Ascending aorta (tissue), 2 donors: ENCODE measurements at places on chromosomes 12 and 14. TPM values are rescaled to one million over a fixed set of nuclear protein-coding genes. Genes with fewer than 3 reads are reported as not detected.
A peak's percentile ranks its signal among the peaks of the same experiment; 100 is the strongest.

The NRL gene
- not detected for total RNA-seq

The NT5DC3 gene
- total RNA-seq = 6.6 TPM

The AJUBA gene
- total RNA-seq = 11.6 TPM

DNA sequence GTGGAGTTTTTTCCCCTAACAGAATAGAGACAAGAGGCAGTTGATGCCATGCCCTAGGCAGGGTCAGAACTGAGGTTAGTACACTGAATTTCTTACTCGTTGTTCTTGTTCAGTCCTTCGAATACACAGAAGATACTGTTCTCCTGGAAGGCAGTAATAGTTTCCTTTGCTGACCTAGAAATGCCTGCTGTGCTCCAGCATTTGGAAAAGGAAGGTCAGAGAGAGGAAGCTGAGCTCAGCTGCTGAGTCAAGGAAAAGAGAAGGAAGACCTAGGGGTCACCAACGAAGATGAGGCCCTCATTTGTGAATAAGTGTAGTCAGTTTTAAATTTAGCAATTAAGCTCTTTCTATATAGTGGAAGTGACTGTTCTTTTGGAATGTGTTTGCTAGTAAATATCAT is 100.1 kb downstream of the CRADD start:
- no peaks in the 10 kb centered on the region for H3K36me3 ChIP-seq
- no peaks in the 10 kb centered on the region for H3K27me3 ChIP-seq
- peak overlapping the region; percentile 13 for H3K4me3 ChIP-seq
- DNase-seq = no peak

DNA sequence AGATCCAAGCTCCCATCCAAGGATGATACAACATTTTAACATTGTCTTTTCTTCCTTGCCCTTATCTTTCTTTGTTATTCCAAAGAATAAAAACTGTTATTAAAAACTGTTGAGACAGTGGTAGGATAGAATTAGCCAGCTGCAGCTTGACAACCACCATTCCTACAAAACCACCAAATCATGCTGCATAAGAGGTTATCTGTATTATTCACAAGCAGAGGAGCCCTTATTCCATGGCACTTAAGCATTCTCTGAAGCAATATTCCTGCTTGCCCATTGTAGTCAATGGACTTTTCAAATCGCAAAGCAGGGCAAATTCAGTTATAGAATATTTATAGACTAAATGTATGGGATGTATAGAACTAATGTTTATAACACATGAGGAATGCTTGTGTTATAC is 3.4 kb downstream of the ABCD2 start:
- peaks cover 3% of the 10 kb centered on the region for H3K4me1 ChIP-seq
- DNase-seq = no peak
- no peak overlapping the region for H3K27ac ChIP-seq
- H3K36me3 ChIP-seq = no peaks in the 10 kb centered on the region

DNA sequence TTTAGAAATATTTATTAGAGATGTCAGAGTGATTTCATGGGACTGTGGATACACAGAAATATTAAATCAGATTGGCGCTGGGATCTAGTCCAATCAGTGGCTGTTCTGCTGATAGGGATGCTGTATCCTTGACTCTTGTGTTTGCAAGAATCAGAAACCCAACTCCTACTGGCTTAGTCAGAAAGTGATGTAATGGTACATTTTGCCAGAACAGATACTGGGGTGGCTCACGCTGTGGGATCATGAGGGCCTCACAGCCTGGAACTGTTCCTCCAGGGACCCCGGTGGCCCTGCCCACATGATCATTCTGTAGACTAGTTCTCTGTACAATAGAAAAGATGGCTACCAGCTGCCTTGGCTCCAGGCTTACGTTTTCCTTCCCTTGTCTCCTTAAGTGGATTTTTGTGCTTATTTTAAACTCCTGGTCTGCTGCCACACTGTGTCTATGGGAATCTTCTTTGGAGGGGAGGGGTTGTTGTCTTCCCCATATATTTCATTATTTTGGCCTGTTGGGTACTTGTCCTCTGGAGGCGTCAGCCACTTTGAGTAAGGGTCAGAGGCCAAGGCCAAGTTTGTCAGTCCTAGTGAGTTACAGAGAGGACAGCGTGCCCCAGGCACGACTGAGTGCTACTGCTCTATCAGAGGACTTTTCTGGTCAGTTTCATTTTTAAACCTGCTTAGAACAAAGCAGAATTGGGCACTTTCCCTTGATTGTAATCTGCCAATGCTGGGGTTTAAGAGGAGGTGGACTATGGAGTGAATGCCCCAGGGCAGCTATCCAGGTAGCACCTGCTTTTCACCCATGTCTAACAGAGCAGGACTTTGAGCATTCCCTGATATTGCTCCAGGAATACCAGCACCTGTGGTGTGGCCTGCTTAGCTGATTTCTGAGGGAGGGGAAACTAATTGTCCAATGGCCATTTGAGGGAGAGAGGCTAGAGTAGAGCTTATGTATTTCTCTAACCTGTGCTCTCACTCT is 164.3 kb downstream of the SLC5A8 start:
- H3K27ac ChIP-seq = no peak overlapping the region
- no peaks in the 10 kb centered on the region for H3K27me3 ChIP-seq
- no peak overlapping the region for H3K4me3 ChIP-seq
- H3K36me3 ChIP-seq = no peaks in the 10 kb centered on the region

DNA sequence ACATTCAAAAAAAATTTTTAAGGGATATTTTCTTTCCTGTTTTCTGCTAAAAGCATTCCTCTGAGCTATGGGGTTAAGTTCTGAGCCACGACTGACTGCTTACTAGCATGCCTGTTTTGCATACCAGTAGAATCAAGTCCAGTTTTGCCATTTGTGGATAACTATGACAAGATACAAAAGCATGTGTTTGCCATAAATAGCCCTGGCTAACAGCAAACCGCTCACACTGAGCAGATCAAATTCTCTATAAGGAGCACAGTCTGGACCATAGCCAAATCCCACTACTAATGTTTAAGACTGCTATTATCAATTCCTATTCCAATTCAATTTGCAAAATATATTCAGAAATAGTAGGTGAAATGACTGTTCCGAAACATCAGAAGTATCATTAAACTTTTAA is 3.2 kb downstream of the CFL2 start:
- H3K27me3 ChIP-seq = no peaks in the 10 kb centered on the region
- H3K4me3 ChIP-seq = no peak overlapping the region
- no peak for DNase-seq
- H3K4me1 ChIP-seq = peaks cover 28% of the 10 kb centered on the region
- peaks cover 8% of the 10 kb centered on the region for H3K36me3 ChIP-seq

DNA sequence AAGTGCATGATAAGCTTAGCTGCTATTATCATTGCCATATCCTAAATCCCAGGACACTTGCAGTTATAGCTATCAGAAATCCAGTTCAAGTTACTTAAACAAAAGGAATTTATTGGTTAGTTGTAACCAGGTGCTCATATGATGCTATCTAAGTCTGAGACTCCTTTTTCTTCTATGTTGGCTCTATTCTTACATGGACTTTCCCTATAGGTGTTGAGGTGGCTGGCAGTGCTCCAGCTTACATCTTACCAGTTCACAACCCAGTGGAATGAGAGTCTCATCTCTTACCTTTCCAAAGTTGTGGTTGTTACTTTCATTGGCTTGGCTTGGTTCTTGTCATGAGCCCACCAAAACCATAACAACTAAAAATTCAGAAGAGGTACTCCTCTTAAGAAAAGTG is 94.6 kb downstream of the DACT1 start:
- no peak for DNase-seq
- H3K27me3 ChIP-seq = no peaks in the 10 kb centered on the region
- no peaks in the 10 kb centered on the region for H3K36me3 ChIP-seq
- H3K4me3 ChIP-seq = no peak overlapping the region
- no peak overlapping the region for H3K27ac ChIP-seq

- H3K4me3 ChIP-seq = no peak overlapping the region
- no peaks in the 10 kb centered on the region for H3K36me3 ChIP-seq
- no peaks in the 10 kb centered on the region for H3K4me1 ChIP-seq
- no peak overlapping the region for H3K27ac ChIP-seq
- DNase-seq = no peak
- H3K27me3 ChIP-seq = no peaks in the 10 kb centered on the region
Measured at GRCh38 chr12:52838609-52839435, 4.7 kb upstream of the KRT79 start.

DNA sequence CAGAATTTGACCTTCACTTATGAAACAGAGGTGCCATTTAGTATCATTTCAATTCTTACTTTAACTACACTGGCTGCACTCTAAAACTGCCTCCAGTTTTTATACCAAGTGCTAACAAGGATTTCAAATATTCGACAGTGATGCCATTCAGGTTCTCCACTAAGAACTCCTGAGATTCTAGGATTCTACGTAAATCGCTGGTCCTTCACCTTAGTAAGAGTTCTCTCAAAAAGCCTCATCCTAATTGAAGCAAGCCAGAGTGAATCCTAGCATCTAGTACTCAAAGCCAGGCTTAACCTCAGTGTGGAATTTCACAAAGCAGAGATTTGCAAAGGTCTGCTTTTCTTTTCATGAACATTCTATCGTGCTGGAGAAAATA is 3.5 kb downstream of the SLC38A2 start:
- H3K27ac ChIP-seq = no peak overlapping the region
- no peak for DNase-seq
- H3K27me3 ChIP-seq = no peaks in the 10 kb centered on the region
- H3K4me1 ChIP-seq = peaks cover 48% of the 10 kb centered on the region

- H3K36me3 ChIP-seq = peaks cover 34% of the 10 kb centered on the region
- no peak overlapping the region for H3K4me3 ChIP-seq
- DNase-seq = peak; percentile 16
- no peak overlapping the region for H3K27ac ChIP-seq
- H3K27me3 ChIP-seq = no peaks in the 10 kb centered on the region
Measured at GRCh38 chr12:132006056-132006680, 56.4 kb downstream of the EP400 start.

DNA sequence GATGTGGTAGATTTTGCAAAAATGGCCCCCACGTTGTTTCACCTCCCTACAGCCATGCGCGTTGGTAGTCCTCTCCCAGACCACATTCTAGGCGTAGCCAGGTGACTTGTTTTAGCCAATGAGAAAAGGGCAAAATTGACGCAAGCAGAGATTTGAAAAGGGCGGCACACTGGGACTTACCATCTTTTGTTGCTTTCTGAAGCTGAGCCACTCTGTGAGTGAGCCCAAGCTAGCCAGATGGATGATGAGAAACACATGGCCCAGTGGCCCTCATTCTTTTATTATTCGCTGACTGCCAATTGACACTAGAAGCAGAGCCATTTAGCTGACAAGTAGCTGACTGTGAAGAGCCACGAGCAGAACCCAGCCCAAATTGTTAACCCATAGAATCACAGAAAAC is 142.0 kb upstream of the GZMB start:
- no peak overlapping the region for H3K4me3 ChIP-seq
- H3K4me1 ChIP-seq = no peaks in the 10 kb centered on the region
- H3K27me3 ChIP-seq = no peaks in the 10 kb centered on the region
- DNase-seq = no peak
- H3K27ac ChIP-seq = no peak overlapping the region

DNA sequence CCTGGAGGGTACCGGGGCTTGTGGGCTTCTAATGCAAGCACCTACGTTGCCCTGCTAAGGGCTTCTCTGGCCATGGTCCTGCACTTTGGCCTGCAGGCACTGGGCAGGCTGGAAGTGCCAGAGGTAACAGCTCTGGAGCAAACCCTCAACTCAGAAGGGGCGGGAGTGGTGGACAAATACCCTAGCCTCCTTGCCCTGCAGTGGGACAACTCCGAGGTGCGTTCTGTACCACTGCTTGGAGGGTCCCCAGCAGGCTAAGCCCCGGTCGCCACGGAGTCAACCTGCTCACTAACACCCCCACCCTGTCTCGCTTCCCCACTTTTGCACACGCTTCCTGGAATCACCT is 20.4 kb upstream of the BEGAIN start:
- H3K27ac ChIP-seq = no peak overlapping the region
- no peaks in the 10 kb centered on the region for H3K4me1 ChIP-seq
- DNase-seq = no peak
- no peaks in the 10 kb centered on the region for H3K27me3 ChIP-seq

DNA sequence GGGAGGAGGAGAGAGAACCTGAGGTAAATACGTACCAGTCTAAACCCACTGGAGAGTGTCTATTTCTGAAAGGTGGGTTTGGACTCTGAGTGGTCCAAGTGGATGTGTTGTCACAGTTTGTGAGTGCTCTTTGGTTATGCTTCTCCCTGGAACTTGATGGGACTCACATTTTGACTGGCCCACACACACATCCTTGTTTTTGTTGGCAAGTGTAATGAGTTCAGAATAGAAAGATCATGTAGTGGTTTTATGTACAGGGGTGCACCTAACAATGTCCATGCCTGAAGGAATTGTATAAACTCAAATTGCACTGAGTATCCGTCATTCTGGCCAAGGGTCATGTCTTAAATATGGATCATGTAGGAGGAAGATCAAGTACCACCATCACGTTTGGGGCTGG is 4.8 kb downstream of the PPFIBP1 start:
- no peaks in the 10 kb centered on the region for H3K4me1 ChIP-seq
- DNase-seq = no peak
- peak overlapping the region; percentile 17 for H3K27ac ChIP-seq

DNA sequence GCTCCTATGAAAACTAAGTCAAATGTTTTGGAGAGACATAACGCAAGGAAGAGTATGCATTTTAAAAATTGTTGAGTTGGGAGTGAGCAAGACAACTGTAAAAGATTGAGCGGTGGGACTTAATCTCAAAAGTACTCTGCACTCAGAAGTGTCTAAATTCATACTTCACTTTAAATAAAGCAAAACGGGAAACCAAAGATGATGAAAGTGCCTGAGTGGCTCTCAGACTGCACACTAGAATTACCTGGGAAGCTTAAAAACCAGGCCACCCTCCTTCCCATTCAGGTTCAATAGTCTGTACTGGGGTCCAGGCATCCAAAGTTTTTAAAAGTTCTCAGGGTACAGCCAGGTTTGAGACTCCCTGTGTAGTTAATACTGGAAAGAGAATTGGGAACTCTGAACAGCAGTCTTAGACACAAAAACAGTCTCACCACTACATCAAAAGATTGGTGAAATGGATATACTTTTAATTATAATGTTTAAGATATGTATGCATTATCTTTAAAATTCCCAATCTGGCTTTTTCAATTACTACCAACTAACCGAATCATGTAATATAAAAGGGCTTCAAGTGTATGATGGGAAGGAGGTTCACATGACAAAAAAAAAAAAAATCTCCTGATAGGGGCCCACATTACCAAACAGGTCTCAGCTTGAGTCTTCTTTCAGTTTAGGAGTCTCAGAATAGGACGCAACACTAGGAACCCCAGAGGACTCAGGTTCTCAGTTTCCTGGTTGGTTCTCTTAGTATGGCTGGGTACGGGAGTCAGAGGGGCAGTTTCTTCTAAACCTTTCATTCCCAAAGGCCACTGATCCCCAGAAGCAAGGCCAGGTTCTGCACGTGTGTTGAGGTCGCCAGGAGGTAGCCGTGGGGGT is 1.0 kb downstream of the HOMEZ start:
- DNase-seq = no peak
- no peaks in the 10 kb centered on the region for H3K36me3 ChIP-seq
- H3K27ac ChIP-seq = peak overlapping the region; percentile 93
- no peaks in the 10 kb centered on the region for H3K27me3 ChIP-seq
- no peaks in the 10 kb centered on the region for H3K4me1 ChIP-seq

- no peak overlapping the region for H3K27ac ChIP-seq
- no peak for DNase-seq
- no peaks in the 10 kb centered on the region for H3K27me3 ChIP-seq
- H3K4me1 ChIP-seq = no peaks in the 10 kb centered on the region
Measured at GRCh38 chr14:101729382-101729781, 32.1 kb upstream of the PPP2R5C start.

- H3K36me3 ChIP-seq = no peaks in the 10 kb centered on the region
- no peaks in the 10 kb centered on the region for H3K27me3 ChIP-seq
- H3K27ac ChIP-seq = no peak overlapping the region
Measured at GRCh38 chr14:54109521-54110120, 153.0 kb upstream of the BMP4 start.
